PC-9 (cell line): ENCODE measurements at places on chromosomes 2 and 18.

- no peak for DNase-seq
These were observed 6.2 kb downstream of the RAMP1 start for GRCh38 chr2:237865623-237866041.

DNA sequence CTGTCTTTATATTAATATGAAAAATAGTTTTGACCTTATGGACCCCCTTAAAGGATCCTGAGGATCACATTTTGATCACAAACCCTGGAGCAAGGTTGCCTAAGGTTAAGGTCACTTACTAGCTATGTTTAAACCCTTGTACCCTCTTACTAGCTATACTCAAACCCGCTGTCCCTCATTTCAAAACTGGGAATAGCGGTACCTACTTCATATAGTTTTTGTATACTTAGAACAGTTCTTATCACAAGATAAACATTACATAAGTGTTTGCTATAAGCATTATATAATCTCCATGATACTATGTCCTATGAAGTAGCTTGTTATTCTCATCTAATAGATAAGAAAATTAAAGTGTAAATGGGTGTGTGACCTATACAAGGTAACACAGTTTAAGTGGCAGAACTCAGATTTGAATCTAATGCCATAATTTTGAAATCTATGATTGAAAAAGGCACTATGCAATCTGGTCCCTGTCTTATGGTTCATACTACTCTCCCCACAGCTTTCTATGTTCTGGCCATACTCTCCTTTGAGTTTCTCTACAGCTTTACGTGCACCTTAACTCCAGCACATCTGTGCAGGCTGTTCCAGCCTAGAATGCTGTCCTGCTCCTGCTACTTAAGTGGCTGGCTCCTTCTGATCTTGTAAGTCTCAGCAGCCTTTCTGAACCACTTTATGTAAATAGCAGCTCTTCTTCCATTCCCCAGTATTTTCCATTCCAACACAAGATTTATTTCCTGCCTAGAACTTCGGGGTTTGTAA is 30.4 kb downstream of the HYCC2 start:
- no peak for DNase-seq

DNA sequence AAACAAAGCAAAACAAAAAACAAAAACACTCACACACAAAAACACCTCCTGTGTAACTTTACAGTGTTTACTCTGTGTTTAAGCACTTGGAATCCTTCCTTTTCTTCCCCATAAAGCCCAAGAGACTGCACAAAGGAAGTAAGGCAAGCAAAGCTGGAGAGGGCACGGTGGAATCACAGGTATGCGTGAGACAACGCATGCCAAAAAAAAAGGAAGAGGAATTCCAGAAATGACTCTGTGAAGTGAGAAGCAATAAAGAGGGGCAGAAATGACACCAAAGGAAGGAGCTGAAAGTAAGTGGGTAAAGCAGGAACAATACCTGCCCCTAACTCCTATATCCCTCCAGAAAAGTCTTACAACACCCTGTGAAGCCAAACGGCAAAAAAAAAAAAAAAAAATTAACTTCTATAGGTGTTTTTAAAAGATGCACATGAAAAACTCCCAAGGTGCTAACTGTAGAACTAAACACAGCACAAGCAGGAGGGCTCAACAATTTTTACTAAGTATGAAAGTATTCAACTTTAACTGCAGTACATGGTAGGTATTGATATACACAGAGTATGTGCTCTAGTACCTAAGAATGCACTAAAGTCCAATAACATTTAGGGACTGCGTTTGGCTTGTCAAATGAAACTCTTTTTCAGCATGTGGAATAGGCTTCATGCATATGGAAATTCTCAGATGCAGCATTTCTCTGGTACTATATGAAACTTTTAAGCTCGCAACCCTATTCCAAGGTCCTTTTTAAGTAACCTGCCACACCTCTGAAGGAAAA is 9.1 kb downstream of the RND3 start:
- peak; percentile 63 for DNase-seq

DNA sequence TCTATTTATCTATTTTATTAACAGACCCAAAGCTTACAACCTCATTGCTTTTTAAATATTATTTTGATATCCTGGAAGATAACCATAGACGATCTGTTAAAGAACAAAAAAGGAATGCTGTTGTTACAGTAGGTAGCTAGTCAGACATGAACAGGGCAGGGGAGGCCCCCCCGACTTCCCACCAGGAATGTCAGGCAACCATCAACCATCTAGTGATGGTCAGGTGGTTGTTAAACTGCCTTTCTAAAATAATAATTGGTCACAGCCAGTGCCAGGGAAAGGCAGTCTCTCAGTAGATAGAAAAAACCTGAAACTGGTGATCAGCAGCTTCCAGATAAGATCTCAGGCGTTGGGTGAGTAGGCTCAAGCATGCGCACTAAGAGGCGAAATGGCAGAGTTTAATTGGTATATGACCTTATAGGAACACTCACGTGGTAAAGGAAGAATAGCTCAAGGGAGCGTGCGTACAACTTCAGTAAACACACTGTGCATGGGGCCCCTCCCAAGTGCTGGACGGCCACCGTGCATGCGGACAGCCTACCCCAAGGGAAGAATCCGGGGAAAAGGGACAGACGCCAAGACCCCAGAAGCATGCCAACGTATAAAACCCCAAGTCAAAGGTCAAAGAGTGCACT is 32.5 kb upstream of the CCL20 start:
- DNase-seq: no peak

GRCh38 chr2:563512-563911 is 113.7 kb downstream of the TMEM18 start:
- no peak for DNase-seq

- DNase-seq: no peak
These were observed 53.1 kb downstream of the HS1BP3 start for GRCh38 chr2:20597860-20598183.

DNA sequence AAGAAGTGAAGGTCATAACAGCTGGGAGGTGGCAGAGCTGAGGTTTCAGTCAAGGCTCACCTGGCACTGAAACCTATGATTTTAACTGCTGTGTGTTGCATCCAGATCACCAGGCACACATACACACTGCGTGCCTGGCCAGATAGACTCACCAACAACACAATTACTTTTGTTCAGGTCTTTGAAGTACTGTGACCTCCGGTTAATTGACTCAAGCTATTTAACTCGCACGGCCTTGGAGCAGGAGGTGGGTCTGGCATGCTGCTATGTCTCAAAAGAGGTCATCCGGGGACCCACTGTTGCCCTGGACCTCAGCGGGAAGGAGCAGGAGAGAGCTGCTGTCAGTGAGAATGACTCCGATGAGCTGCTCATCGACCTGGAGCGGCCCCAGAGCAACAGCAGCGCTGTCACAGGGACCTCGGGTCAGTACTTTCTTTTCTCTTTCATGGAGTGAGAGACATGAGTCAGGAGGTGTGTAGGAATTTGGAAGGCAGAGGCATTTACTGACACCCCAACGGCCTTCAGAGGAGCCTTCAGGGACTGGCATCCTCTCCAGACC is 104.1 kb downstream of the ESCO1 start:
- DNase-seq: no peak

GRCh38 chr2:84283506-84283905 is 175.6 kb downstream of the SUCLG1 start:
- no peak for DNase-seq

GRCh38 chr2:233801357-233802131 is 23.4 kb downstream of the MROH2A start:
- peak; percentile 64 for DNase-seq

DNA sequence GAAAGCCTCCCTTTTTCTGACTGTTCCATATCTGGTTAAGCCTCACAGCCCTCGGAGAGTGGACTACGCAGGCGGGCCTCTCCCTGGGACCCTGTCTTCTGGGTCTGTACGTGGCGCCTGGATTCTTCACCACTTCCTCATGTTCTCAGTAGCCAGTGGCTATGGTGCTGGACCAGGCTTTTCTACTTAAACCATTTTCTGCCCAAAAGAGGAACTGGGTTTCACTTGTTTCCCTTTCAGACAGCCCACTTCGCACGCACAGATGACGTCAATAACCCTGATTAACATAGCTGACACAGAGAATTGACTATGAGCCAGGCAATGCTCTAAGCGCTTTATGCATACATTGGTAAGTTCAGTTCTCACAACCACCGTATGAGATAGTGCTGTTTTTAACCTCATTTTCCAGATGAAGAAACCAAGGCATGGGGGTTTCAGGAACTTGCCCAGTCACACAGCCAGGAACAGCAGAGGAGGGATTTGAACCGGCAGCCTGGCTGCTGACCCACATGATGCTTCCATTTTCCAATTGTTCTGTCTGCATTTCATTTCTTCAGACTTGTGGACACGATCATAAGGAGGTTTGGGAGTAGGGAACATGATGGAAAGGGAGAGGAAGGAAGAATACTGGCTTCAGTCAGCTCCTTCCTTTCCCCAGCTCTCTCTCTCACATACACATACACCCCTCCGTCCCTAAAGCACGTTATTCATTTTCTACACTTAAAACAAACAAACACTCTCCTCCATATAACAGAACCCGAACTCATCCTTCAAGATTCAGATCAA is 41.7 kb downstream of the MYOM1 start:
- DNase-seq: no peak

- no peak for DNase-seq
These were observed 462.9 kb downstream of the TXNL1 start for GRCh38 chr18:56175330-56176001.

DNA sequence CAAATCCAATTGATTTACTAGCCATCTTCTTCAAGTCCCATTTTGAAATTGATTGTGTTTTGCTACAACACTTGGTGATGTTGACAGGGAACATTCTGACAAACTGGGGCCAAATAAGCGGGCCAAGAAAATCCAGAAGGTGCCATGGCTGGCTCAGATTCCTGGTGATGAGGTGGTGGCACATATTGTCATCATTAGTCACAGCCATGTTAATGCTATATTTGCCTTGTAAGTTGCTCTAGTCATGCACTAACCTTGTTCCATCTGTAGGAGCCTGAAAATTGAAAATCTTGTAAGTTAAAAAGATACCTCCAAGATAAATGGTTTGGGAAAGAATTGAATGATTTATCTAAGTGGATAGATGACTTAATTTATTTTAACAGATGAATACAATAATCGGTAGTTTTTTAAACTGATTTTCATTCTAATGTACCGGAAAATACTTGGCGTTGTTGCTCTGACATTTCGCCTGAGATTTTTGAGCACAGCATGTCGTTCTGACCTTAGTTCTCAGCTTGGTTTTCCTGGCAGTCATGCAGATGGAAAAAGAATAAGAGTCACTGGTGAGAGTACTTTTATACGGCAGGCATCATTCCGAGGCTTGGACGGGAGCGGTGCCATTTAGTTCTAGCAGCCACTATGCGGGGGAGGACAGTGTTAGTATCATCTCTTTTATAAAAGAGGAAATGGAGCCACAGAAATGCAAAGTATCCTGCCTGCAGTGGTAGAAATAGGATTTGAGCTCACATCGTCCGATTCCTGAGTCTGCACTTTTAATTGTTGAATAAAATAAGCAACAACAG is 133.9 kb downstream of the ZNF532 start:
- no peak for DNase-seq
